ENCODE measurements at places on chromosomes 4 and X.

GRCh38 chr4:47538111-47538824 is 53.2 kb downstream of the ATP10D start:
- DNase-seq: no peak

DNA sequence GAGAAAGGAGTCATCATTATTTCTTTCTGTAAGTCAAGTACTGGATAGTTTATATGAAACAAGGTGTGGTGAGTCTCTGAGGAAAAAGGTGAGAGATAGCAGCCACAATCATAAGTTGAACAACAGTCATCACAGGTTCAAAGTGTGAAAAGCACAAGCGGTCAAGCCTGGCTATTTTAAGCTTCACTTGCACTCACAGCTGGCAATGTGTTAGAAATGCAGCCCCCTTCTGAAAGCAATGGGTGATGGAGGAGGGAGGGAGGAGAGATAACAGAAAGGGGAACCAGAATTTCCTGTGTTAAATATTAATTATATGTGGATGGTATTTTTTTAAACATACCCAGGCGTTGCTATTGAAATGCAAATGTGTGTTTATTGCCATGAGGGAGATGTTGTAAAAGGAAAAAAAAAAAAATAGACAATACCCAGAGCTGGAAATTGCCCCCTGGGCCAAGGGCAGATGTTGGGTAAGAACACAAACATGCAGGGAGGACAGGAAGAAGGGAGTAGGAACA is 26.9 kb upstream of the BMP3 start:
- no peak for DNase-seq

- DNase-seq: no peak
Observed at GRCh38 chr4:138199568-138200235, 42.4 kb downstream of the SLC7A11 start.

DNA sequence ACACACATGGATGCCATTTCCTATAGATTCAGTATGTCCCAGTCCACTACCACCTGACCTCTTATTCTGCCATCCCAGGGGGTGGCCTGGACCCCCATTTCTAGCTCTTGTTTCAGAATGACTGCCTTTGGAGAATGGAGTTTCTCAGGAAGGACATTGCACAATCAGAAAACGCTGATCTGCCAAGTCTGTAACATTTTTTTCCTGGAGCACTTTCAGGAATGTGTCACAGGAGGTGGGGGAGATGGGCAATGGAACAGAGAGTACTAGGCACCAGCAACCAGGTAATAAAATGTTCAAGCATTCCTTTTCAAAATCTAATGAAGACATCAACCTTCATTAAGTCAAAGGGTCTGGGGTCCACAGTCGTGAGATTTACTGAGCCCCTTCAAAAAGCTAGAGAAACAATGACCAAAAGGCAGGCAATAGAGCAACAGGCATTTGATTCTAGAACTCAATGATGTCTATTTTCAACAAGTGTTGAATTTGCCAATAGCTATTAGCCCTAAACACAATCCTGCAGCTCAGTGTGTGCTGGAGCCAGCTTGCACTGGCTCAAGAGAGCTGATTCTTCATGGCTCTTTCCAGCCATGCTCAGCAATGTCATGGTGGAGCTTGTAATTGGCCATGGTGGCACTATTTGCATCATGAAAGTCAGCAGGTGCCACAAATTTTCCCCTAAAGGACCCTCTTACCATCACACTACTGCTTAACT is 87.1 kb downstream of the KDR start:
- no peak for DNase-seq

DNA sequence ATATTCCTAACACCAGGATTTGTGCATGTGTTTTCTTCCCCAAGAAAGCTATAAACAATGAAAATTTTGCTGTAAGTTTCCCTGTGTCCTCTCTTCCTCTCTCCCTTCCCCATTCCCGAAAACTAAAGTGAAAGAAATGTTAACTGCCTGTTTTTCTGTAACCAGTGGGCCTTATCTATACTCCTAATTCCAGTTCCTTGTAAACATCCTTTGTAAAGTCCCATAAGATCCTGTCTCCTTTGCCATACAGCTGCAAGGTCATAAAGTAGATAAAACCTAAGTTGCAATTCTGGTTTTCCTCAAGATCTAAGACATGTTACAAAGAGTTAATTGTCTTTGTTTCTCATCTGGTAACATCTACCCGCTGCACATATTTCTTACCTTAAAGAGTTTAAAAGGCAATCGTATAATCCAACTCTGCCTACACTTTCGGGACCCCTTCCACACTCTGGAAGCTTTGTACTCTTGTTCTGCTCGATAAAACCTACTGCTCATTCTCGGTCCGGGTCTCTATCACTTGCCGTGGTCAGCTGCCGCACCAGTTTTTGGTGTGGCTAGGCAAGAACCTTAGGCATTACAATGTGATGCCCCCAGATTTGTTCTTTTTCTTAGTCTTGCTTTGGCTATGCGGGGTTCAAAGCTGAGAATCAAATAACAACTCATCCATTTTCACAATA is 20.5 kb downstream of the UGT2B7 start:
- DNase-seq: no peak

DNA sequence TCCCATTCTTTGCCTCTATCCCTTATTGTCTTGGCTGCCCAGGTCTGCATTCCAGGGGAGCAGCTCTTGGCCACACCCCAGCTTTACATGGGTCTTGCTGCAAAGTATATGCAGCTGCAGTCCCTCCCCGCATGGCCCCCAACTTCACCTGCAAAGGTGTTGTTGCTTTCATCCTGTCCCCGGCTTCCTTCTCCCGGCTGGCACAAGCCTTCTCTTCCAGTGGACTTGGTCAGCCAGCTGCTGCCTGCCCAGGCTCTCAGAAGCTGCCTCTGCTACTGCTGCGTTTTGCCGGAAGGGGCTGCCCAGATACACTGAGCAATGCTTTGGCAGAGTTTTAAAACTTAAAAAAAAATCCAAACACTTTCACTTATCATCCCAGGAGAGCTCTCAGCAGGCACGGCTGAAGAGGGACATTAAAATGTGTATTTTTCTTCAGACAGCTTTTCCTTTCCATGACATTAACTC is 121.2 kb upstream of the PDLIM3 start:
- no peak for DNase-seq

DNA sequence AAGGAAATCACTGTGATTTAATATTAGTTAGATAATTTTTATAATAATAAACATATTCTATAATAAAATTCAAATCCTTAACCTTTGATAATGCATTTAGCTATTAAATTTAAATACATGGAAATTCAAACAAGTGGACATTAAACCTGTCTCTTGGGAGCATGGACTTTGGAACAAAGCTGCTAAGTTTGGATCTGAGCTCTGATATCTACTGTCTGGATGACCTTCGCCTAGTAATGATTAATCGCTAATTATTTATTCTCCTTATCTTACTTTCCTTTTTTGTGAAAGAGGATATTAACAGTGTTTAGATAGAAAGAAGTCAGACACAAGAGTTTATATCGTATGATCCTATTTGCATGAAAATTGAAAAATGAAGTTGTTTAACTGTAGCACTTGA is 980.9 kb downstream of the FSTL5 start:
- no peak for DNase-seq

DNA sequence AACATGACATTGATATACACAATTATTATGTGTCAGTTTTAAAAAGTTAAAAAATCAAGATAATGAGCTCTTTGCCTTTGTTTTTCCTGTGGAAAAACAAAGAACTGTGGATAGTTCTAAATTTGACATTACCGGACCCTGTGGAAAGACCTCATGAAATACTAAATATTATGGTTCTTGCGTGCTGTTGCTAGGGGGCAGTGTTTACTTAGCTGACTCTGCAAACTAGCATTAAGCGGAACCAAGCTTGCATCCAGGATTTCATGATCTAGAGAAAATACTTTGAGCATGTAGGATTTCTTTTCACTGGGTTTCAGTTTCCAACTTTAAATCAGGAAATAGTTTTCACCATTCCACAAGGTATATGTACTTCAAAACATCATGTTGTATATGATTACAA is 33.6 kb downstream of the CLCN4 start:
- peak; percentile 15 for DNase-seq

GRCh38 chr4:72446353-72447055 is 122.5 kb downstream of the ADAMTS3 start:
- DNase-seq: no peak

GRCh38 chrX:140766024-140766611 is 56.6 kb downstream of the LINC00632 start:
- DNase-seq: peak; percentile 26

DNA sequence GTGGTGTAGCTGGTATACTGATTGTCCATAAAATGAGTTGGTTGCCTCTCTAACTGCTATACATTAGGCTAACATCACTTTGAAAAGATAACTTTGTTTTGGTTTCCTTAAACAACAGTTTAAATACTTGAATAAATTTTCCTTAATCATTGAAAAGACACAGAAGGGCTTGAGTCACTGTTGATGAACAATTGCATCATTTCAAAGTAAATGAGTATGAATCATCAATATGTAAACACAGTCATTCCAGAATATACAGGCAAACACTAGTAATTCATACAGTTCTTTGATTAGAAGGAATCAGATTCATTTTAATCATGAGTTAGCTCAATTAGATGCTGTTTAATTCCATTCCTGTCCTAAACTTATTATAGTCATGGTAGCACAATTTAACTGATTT is 160.6 kb downstream of the AFF2 start:
- DNase-seq: no peak

DNA sequence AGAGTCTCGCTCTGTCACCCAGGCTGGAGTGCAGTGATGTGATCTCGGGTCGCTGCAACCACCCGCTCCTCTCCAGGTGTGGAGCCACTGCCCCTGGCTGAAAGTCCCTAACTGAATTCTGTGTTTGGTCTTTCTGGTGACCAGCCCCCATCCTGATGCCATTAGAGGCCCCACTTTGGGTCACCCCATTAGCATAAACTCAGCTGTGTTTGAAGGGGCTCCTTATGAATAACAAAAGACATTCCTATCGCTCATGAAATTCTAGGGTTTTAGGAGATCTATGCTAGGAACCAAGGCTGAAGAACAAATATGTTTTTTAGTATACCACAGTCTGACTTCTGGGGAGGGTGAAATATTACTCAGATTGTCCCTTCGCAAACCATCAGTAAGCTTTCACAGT is 652.9 kb downstream of the ADGRL3 start:
- DNase-seq: no peak

GRCh38 chrX:150256297-150256650 is 106.8 kb upstream of the MAMLD1 start:
- no peak for DNase-seq

DNA sequence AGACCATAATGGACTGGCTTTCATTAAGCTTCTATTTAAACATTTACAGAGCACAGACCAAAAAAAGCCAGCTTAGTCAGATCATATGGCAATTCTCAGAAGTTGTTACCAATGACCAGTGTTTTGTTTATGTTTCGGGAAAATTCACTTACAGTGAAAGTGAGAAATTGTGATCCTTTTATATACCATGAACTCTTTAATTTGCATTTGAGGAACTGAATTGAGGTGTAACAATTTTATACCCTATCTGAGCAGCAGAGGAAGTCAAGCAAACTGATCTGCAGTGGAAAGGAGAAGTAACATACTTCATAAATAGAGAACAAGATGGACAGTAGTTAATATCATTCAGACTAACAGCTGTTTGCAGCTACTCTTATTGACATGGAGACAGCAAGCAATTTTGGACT is 97.1 kb downstream of the TMA16 start:
- no peak for DNase-seq

DNA sequence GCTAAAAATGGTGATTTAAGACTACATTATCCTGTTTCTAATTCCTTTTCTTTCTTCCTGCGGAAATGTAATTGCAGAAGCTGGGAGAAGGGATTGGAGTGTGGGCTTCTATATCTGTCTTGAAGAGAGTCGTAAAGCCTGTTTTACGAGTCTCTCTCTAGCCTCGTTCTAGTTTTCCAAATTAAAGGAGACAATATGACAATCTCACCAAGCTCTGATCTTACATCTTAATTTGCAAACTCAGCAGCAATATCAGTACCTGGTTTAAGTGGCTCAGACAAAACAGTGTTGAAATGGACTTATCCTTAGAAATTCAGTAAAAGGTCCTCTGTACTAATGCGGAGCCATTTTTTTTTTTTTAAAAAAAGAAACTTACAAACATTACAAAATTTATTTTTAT is 349.5 kb upstream of the HAND2 start:
- DNase-seq: no peak

GRCh38 chr4:136992032-136992431 is 540.3 kb downstream of the PCDH18 start:
- DNase-seq: no peak

DNA sequence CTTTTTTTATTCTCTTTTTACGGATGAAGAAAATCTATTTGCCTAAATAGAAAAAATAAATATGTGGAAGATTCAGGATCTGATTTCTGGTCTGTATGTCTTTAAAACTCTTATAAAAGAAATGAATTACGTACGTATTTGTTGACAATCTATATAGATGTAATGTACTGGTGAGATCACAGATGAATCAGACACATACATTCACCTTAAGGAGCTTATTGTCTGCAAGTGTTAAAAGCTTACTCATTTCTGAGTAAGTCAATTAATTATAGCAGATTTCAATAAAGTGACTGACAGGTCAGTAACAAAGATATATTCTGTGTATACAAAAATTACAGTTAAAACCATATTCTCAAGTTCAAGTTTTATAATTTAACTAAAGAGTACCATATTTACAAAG is 66.6 kb upstream of the NAF1 start:
- DNase-seq: no peak

- DNase-seq: peak; percentile 68
Observed at GRCh38 chr4:10161840-10162239, 45.2 kb upstream of the WDR1 start.

All from DND-41 (cell line).